ENCODE measurements at places on chromosomes 3 and 15.

- DNase-seq = no peak
Observed at GRCh38 chr15:35979608-35980007, 433.6 kb upstream of the DPH6 start.

DNA sequence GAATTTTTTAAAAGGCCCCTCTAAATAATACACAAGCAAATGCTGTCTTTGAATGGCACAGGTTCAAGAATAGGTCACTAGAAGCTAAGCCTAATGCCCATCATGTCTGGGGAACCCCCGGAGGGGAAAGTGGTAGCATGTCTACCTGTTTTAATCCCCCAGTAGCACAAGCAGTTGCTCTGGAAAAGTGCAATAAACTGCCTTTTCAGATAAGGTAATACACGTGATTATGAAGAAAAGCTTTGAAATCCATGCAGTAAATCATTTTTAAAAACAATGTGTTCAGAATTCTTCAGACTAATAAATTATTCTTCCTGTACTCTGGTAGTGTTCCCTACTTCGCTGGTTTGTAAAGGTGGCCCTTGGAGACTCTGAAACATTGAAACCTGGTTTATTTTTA, 922.2 kb downstream of the ROBO1 start:
- DNase-seq = no peak

GRCh38 chr3:112640276-112640929, 540 bp downstream of the CCDC80 start:
- no peak for DNase-seq

DNA sequence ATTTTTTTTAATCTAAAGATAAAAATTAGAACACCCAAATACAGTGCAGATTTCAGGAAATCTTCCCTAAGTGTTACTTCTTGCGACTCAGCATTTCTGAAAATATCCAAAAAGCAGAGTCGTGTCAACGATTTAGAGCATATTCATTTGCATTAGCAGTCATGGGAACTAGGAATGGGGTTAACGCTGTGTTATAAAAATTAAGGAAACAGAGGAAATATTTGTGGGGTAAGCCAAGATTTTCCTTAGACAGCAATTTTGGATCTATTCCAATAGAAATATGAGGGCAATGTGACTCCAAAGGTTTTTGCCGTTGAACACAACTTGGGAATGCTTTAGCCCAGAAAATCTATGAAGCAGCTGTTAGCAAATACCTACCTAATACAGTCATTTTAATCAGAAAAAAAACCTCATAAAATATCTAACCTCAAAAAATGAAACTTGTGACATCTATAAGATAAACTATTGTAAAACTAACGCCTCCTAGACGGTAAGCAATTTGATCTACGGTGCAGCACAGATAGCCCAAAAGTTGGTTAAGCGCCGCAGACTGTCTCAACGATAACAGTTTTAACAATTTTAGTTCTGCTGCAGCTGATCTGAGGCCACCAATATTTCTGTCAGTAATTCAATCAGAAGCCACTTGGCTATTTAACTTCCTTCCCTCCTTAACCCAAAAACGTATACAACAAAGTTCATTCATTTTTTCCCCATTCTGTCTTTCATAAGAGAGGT, 5.8 kb upstream of the ATP11B start:
- no peak for DNase-seq

DNA sequence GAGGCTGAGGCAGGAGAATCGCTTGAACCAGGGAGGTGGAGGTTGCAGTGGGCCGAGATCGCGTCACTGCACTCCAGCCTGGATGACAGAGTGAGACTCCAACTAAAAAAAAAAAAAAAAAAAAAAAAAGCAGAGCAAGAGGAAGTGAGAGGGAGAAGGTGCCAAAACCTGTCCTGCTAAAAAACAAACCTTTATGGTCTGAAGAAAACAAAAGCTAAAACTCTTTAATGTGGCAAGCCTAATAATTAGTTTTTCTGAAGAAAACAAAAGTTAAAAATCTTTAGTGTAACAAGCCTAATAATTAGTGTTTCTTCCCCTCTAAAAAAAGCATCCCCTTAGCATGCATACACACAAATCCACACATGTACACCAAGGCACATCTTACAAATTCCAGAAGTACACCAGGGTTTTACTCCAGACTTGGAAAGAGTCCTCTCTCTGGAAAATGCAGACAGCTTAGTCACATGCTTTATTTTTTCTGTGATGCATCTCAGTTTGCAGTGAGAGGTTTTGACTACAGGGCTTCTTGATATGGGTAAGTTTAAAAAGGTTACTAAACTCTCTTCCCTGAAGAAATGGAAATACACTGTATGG, 65.9 kb downstream of the HACD2 start:
- no peak for DNase-seq

- DNase-seq = no peak
Observed at GRCh38 chr15:40320931-40321371, 2.5 kb upstream of the INAFM2 start.

- peak; percentile 35 for DNase-seq
Observed at GRCh38 chr15:40058476-40059140, 19.6 kb upstream of the SRP14 start.

DNA sequence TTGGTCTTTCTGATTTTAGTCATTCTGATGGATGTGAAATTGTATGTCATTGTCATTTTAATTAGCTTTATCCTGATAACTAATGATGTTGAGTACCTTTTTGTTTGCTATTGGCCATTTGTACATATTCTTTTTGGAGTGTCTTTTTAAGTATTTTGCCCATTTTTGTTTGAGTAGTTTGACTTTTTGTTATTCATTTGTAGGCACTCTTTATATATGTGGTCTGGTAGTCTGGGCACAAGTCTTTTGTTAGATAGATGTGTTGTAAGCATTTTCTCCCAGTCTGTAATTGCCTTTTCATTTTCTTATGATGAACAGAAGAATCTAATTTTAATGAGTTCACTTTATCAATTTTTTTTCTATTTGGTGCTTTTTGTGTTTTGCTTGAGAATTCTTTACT, 14.6 kb downstream of the GPR160 start:
- no peak for DNase-seq

- DNase-seq = no peak
Observed at GRCh38 chr3:155958676-155959075, 88.2 kb downstream of the GMPS start.

GRCh38 chr3:58022490-58022889, 14.3 kb downstream of the FLNB start:
- no peak for DNase-seq

GRCh38 chr3:44554626-44555592, at the start of gene ZKSCAN7:
Gene ZKSCAN7, plus strand, starts transcription at chr3:44555193. Its CDS starts 1,855 bp downstream, at chr3:44557048.
- DNase-seq = no peak

DNA sequence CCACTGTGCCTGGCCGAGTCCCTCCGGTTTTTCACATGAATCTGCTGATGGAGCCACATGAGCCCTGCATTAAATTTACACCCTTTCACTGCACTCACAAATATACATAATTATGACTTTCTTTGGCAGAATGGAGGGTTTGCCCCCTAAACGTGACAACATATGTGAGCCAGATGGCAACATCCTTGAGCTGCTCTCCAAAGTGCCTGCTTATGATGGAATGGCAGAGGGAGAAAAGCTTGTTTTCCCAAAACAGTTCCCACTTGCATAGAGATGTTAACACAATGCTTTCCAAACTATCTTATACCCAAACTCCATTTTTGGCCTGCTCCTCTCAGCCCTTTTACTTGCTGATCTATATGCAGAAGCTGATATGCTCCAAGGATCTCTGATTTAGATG, 54.9 kb downstream of the ABCC5 start:
- no peak for DNase-seq

GRCh38 chr15:80404761-80405553, 775 bp downstream of the ARNT2 start:
- no peak for DNase-seq

GRCh38 chr3:24195504-24196230, 250.6 kb downstream of the NR1D2 start:
- DNase-seq = no peak

DNA sequence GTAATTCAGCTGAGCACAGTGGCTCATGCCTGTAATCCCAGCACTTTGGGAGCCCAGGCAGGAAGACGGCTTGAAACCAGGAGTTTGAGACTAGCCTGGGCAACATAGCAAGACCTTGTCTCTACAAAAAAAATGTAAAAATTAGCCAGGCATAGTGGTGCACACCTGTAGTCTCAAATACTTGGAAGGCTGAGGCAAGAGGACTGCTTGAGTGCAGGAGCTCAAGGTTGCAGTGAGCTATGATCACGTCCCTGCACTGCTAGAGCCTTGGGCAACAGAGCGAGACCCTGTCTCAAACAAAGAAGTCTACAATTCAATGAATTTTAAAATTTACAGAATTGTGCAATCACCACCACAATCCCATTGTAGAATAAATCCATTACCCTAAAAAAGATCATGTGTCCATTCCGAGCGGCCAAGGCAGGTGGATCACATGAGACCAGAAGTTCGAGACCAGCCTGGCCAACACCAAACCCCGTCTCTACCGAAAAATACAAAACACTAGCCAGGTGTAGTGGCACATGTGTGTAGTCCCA, 45.2 kb downstream of the FBXO22 start:
- no peak for DNase-seq

DNA sequence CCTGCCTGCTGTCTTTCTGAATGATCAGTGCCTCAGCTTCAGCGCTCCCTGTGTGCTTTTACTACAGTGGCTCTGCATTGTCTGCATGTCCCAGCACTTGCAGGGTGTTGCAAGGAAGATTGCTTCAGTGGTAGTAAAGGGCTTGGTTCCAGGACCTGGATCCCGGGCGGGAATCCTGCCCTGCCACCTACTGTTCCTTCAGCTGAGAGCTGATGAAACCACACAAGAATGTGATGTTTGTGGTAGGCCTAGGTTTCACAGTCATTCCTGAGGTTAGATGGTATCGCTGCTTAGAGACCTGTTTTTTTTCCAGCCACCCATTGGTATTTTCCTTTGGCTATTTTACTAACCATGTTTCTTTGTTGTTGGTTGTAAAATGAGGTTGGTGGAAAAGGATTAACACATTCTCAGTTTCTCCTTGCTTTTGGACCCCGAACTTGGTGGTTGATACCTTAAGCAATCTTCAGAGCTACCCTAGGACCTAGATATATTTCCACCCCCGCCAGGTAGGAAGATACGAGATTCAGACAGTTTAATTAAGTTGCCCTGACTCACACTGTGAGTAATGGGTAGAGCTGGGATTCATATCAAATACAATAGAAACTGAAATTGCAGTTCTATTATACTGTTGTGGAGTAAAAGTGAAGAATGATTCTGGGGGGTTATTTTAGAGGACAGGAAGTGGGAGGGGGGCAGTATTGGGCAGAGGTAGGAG, 11.4 kb downstream of the GPR87 start:
- DNase-seq = peak; percentile 92

GRCh38 chr3:129506231-129506742, 22.2 kb upstream of the RHO start:
- no peak for DNase-seq

DNA sequence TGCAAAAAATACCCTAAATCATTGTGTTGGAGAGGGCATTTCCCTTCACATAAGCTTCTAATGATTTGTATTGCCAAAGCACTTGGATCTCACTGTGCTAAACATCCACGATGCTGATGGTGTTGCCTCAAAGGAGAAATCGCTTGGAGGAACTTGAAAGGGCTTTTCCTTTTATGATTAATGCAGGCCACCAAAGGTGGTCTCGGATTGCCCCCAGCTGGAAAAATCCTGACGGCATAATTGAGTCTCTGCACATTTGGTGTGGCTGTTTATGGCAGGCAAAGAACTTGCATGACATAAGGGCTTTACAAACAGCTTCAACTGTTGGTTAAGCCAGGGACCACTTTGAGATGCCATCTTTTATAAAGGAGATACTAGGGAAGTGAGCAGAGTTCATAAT, 664.0 kb upstream of the ADAMTS9 start:
- no peak for DNase-seq

- DNase-seq = no peak
Observed at GRCh38 chr15:59555696-59556095, 55.9 kb upstream of the GCNT3 start.

DNA sequence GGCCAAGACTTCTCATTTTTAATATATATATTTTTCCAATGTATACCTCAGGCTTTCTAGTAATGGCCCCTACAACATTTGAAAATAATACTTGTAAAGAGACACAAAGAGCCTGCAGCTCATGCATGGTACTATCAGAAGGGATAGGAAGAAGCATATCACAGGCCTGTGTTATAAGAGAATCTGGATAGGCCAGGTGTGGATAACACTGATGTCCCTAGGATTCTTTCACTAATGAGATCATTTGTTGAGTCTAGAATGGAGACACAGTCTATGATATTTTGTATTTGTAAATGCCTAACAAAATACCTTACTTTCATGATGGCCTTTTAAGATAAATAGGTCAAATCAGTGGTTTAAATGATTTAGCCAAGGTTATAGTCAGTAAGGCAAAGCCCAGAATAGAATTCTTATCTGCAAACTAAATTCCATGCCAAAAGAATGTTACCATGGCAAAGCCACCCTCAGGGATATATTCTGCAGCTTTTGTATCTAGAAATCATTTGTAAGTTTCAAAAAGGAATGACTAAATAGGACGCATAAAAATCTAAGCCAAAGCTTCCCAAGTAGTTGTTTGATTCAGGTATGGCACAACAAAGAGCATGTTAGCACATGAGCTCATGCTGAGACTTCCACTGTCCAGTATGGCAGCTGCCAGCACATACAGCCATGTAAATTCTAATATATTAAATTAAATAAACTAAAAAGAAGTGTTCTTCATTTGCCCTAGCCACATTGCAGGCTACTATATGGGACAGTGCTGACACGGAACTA, 10.0 kb downstream of the DCP1A start:
- DNase-seq = no peak

DNA sequence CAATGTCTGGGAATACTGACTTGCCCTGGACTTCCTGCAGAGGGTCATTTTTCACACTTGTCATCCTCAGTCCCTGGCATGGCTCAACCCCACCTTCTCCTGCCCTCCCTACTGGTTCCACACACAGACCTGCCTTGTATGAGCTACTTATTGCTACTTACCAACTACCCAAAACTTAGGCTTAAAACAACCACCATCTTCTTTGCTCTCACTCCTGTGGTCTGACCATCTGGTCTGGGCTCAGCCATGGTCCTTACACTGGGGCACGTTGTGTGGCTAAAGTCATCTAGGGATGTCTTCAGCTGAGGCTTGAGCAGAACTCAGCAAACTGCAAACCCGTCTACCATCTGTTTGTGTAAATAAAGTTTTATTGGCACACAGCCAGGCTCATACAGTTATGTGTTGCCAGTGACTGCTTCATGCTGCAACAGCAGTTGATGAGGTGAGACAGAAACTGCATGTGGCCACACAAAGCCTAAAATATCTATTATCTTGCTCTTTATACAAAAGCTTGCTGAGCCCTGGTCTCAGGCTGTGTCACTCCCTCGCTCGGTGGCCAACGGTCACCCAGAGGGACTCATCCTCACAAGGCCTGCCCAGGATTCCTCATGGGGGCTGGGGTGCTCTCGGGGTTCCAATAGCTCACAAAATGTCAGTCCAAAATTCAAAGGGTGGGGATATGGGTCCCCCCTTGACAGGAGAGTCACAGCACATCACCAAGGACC, 43.5 kb downstream of the KLF15 start:
- no peak for DNase-seq

All from AG09319 (cell line).